Mammary epithelial cell (primary cell): ENCODE measurements at places on chromosomes 2 and 18.

GRCh38 chr2:216388046-216388884, 16.0 kb upstream of the MARCHF4 start:
- DNase-seq, result no peak

DNA sequence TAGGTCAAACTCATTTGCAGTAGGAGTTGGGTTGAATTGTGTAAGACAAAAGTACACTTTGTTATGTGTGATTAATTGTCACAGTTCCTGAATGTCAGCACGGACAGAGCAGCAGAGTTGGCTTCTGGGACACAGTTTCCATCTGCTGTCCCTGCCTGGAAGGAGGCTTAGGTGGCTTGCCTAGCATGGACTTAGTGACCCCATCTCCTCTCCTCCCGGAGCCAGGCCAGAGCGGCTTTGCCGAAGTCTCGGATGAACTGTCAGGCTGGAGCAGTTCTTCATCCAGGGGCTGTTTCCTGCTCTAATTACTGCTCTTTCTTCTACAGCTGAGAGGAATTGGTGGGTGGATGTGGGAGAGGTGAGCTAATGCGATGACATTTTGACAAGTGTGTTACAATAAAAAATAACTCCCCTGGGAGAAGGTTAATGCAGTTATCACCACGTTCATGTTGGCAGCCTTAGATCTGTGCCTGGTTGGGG, 102.0 kb downstream of the SH3RF3 start:
- no peak for DNase-seq

DNA sequence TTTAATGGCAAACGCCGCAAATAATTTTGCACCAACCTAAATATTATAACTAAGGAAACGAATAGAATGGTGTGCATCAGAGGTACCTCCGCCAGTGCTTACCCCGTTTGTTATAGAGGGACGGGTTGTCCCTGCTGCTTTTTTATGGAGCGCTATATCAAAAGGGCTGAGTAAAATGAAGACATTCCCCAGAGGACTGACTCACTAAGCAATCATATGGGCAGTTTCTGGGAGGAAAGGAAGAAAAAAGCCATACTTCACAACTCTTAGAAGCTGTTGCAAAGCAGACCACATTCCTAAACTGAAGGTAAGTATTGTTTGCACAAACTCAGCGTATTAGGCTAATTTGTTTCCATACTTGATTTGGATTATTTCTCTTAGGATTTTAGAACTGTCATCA, 12.9 kb downstream of the ID2 start:
- peak; percentile 11 for DNase-seq

DNA sequence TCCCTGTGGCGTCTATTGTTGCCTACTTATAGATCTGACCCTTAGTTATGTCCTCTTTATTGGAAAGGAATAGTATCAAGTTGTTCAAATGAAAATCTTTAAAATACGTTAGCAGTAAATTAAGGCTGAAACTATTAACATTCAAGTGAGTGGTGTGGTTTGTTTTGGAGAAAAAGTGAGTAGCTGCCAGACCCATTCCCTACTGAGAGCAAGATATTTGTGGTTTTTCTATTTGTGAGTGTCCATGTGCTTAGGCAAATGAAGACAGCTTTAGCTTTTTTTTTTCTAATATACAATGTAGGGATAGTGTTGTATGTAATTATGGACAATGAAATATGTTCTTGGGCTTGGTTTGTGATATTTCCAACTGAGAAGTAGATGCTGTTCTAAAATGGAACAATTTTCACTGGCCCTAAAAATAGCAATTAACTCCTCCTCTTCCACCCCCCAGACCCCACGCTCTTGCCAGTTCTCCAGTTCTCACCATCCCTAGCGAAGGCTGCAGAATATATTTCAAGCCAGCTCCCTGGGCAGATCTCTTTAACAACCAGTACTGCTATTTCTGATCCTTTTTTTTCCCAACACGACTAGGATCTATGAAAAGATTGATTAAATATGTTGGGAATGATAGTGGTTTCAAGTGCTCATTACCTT, 83.1 kb downstream of the CCDC85A start:
- DNase-seq, result no peak

GRCh38 chr2:98505311-98505808, 60.7 kb downstream of the INPP4A start:
- no peak for DNase-seq
